ENCODE measurements at places on chromosomes 6 and 20.

GRCh38 chr6:126181173-126181741 lies 158.7 kb upstream of the CENPW start:
- no peak for DNase-seq

DNA sequence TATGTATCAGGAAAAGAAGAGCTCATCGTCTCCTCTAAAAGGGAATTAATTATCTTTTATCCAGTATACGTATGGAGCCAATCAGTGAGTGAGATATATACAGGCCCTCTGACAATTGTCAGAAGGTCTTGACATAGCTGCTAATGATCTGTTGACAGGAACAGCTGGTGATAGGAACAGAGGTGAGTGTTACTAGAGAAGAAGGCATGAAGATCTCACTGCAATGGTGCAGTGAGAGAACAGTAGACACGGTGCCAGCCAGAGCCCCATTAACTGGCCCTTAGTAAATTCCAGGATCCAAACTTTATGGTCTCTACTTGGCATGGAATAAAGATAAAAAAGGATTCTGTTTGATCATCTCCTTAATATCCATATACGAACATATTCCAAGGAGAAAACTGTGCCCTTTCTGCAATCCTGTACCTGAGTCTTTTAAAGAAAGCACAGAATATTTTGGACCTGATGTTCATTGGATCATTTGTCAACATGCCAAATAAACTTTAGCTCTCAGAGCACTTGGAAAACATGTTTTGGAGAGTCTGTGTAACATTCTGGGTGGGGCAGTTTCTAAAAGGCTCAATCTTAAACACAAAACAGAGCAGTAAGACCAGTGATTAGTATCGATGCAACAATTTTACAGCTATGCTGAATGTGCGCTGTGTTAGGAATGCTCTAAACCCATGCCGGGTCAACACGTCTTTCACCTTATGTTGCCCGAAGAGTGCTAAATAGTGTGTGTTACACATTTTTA lies 135.8 kb upstream of the CITED2 start:
- DNase-seq, result no peak

GRCh38 chr20:48148916-48149672 lies 363.8 kb upstream of the SULF2 start:
- no peak for DNase-seq

GRCh38 chr6:170416959-170417606 lies 110.5 kb downstream of the FAM120B start:
- no peak for DNase-seq

DNA sequence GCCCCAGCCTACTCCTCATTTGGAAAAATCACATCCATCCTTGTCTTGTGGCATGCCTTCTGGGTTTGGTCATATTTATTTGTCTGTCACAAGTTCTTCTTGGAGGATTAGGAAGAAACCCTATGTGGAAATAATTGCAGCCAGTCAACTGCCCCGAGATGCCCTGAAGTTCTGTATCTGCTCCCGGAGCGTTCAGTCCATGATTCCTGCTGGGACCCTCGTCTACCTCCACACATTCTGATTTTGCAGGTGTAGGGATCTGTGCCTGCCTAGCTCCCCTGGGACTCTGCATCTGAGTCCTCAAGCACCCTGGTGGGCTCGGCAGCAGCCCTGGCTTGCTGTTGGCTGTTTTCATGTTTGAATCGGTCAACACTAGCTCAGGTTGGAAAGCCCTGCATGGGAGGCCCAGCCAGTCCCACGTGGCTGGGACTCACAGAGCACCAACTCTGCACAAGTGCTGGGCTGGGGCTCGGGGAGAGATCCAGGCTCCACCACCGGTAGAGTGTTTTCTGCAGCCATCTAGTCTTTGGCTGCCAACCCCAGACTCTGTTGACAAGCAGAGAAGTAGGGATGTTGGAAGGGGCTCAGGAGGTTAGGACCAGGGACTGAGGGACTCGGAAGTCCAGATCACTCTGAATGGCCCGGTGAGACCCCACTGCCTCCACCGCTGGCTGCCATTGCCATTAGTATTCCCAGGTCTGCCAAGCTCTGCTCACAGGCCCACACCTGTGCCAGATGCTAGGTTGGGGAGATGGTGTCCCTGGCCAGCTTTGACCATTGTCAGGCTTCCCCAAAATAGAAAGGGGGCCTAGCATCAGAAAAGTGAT lies 183.5 kb upstream of the CST7 start:
- no peak for DNase-seq

DNA sequence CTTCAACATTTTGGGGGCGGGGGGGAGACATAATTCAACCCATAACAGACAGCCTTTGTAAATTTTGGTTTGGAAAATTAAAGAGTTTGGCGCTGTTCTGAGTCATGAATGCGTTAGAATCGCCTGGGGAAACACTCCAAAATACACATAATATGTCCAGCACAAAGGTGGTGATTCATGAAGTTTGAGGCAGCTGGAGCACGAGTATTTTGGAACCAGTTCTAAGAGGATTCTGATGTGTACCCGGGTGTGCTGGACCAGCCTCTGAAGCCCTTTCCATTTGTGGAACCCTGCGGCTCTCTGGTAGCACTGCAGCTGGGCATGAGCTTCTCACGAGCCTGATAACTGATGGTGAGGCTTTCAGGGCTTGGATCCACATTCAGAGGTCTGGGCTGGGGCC lies 4.7 kb downstream of the GMPR start:
- DNase-seq, result peak; percentile 82

- peak; percentile 20 for DNase-seq
Observed at GRCh38 chr6:73263570-73263909, 544 bp upstream of the KHDC1 start.

DNA sequence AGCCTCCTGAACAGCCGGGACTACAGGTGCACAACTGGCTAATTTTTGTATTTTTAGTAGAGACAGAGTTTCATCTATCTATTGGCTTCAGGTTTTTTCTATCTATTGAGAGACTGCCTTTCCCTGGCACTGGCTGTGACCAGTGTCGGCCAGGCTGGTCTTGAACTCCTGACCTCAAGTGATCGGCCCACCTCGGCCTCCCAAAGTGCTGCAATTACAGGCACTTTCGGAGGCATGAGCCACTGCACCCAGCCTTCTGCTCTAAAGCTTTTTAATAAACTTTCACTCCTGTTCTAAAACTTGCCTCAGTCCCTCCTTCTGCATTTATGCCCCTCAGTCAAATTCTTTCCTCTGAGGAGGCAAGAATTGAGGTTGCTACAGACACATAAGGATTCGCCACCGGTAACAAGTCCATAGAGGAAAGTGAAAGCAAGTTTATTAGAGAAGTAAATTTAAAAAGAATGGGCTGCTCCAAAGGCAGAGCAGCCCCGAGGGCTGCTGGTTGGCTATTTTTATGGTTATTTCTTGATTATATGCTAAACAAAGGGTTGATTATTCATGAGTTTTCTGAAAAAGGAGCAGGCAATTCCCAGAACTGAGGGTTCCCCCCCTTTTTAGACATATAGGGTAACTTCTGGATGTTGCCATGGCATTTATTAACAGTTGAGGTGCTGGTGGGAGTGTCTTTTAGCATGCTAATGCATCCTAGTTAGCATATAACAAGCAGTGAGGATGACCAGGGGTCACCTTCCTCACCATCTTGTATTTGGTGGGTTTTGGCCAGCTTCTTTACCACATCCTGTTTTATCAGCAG lies 44.8 kb upstream of the RNGTT start:
- no peak for DNase-seq

DNA sequence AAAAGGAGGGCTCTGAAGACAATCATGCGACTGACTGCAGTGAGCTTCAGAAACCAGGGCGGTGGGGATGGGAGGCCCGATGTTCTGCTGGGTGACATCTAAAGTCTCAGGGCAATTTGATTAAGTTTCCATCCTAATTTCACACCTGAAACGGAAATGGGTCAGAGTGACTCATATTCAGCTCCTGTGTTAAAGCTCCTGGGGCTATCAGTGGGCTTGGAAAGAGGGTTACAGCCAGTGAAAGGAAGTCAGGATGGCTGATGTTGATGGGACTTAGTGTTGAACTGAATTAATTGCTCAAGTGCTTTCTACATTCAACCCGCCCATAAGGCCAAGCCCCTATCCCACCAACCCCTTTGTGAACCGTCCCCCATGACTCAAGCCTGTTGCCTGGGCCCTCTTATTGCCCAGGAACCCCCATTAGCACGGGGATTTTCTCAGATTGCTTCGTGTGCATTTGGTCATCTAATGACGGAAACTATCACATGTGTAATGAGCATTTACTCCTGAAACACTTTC lies 47.1 kb upstream of the TBC1D7 start:
- DNase-seq, result no peak

GRCh38 chr6:112639391-112639831 lies 292.3 kb downstream of the RFPL4B start:
- DNase-seq, result peak; percentile 85

DNA sequence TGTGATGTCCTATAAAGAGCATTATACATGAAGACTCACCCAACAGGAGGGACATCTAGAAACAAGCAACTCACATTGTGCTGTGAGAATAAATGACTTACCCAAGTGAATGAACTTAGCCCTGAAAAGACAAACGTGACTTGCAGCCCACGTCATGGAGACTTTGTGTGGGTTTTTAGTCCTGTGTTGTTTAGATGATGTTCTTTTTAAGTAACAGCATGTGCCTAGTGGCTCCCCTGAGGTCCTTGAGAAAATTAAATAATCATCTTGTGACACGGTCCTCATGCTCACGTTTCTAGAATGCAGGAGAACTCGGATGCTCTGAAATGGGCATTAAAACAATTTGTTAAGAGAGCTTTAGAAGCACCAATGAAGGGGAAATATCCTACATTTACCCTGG lies 165.1 kb downstream of the SASH1 start:
- peak; percentile 24 for DNase-seq

DNA sequence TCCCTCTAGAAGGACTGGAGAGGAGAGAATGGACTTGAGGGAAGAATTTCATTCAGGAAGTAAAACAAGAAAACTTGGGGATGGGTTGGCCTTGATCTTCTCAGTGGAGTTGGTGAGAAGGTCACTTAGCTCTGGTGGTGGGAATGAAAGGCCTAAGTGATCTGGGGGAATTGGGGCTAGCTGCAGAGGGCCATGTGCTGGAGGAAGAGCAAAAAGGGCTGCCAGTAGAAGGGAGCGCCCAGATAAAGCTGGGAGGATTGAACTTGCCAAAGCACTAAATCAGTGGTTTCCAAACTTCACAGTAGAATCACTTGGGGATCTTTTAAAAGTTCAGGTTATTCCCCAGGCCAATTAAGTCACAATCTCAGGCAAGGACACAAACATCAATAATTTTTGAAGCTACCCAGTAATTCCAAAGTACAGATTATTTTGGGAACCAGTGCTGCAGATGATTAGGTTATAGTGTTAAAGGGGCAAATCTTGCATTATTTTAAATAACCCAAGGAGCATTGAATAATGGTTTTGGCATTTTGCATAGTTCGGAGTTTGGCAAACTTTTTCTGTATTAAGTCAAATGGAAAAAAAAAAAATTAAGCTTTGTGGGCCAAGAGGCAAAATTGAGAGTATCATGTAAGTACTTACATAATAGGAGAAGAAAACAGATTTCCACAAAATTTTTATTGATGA lies 36.5 kb upstream of the RFPL4B start:
- DNase-seq, result no peak

GRCh38 chr6:56541030-56541600 lies 101.6 kb downstream of the DST start:
- peak; percentile 46 for DNase-seq

GRCh38 chr20:63095718-63096654 lies 89.2 kb upstream of the BHLHE23 start:
- no peak for DNase-seq

GRCh38 chr20:39112178-39112743 lies 150.1 kb downstream of the DHX35 start:
- DNase-seq, result peak; percentile 53

GRCh38 chr20:37388831-37389230 lies 42.9 kb downstream of the SRC start:
- DNase-seq, result no peak
